Motor neuron (in vitro differentiated cells): ENCODE measurements at places on chromosomes 5 and 9. TPM values are rescaled to one million over a fixed set of nuclear protein-coding genes. Genes with fewer than 3 reads are reported as not detected.

ACTBL2 gene
- total RNA-seq, result not detected in 2 replicates

EIF4EBP3 gene
- 6.3 and 7.8 TPM in 2 replicates for total RNA-seq

PHYHD1 gene
- 0.16 and 1.1 TPM in 2 replicates for total RNA-seq

PCDHB4 gene
- 0.16 and 0.20 TPM in 2 replicates for total RNA-seq

ASTN2 gene
- 19.1 and 20.3 TPM in 2 replicates for total RNA-seq
